ENCODE measurements at places on chromosomes 13 and 19.

GRCh38 chr13:24002206-24002815 lies 105.0 kb upstream of the C1QTNF9B start:
- DNase-seq = no peak

- DNase-seq = peak; percentile 76
Observed at GRCh38 chr13:112722433-112723263, 32.8 kb downstream of the ATP11A start.

DNA sequence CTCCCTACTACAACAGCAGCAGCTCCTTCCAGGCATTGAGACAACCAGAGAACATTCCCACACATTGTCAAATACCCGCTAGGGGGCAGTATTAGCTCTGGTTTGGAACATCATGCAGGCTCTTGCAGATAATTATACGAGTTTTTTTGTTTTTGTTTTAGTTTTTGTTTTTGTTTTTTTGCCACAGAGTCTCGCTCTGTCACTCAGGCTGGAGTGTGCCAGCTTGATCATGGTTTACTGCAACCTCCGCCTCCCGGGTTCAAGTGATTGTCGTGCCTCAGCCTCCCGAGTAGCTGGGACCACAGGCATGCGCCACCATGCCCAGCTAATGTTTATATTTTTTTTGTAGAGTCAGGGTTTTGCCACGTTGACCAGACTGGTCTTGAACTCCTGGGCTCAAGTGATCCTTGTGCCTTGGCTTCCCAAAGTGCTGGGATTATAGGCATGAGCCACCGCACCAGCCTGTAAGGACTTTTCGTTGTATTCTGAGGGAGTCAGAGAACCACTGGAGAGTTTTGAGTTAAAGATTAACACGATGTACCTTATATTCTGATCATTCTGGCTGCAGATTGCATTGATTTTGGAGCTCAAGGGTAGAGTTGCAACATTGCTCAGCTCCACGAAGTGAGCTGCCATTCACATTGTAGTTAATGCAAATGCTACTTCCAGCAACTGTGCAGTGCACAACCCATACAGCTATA lies 41.7 kb upstream of the CEACAM20 start:
- DNase-seq = peak; percentile 78

GRCh38 chr13:114167885-114168284 lies 11.2 kb upstream of the CFAP97D2 start:
- DNase-seq = no peak

DNA sequence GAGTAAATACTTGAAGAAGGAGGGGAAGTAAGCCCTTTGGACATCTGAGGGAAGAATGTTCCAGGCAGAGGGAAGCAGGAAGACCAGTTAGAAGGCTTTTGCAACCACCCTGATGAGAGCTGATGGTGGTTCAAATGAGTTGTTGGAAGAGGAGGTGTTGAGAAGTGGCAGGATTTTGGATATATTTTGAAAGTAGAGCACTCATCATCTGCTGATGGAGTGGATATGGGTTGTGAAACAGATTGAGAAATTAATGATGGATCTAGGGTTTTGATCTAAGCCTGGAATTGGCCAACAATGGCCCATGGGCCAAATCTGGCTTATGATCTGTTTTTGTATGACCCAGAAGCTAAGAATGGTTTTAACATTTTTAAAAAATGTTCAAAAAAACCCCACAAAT lies 230.7 kb downstream of the NDFIP2 start:
- DNase-seq = peak; percentile 30

GRCh38 chr13:33235078-33235477 lies 50.5 kb downstream of the STARD13 start:
- DNase-seq = peak; percentile 82

- peak; percentile 20 for DNase-seq
Observed at GRCh38 chr19:18167975-18168645, 5.5 kb upstream of the IFI30 start.

GRCh38 chr19:55643887-55644176 lies 383 bp downstream of the ZNF581 start:
- DNase-seq = no peak

GRCh38 chr13:77372275-77372674 lies 45.4 kb upstream of the MYCBP2 start:
- DNase-seq = no peak

DNA sequence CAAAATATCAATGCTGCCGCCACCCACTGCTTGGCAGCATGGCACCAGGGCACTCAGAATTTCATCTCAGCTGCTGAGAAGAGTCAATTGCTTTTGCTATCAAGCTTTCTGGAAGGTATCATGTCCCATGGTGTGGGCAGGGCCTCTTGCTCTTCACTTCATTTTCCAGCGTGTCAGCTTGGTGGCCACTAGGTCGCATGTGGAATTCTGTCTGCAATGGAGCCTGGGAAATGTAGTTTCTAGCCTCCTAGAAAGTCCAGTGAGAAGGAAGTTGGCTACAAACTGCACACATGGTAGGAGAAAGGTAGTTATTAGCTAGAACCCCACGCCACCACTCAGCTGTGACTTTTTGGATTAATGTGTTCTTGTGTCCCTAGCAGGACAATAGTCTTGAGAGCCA lies 105.3 kb downstream of the MYO16 start:
- no peak for DNase-seq

GRCh38 chr19:51402117-51402516 lies 11.7 kb upstream of the C19orf84 start:
- DNase-seq = no peak

DNA sequence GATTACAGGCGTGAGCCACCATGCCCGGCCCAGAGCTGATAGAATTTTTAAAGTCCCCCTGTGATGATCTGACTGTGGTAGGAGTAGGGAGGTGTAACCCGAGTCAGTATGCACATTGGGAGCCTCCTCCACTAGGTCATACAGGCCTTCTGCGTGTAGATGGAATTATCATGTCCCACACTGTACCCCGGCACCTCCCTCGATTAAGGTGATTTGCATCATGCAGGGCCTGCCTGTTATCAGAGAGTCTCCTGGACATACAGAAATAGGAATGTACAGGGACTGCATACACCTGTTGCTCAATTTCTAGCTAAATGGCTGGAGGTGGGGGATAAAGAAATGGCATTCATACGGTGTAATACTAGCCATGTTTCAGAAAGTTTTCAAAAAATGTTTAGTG lies 922 bp upstream of the ERVK3-1 start:
- DNase-seq = no peak
